NCI-H69 (cell line): ENCODE measurements at places on chromosomes 1 and 21.

- DNase-seq: no peak
Measured at GRCh38 chr1:101200513-101200912, 36.3 kb upstream of the S1PR1 start.

DNA sequence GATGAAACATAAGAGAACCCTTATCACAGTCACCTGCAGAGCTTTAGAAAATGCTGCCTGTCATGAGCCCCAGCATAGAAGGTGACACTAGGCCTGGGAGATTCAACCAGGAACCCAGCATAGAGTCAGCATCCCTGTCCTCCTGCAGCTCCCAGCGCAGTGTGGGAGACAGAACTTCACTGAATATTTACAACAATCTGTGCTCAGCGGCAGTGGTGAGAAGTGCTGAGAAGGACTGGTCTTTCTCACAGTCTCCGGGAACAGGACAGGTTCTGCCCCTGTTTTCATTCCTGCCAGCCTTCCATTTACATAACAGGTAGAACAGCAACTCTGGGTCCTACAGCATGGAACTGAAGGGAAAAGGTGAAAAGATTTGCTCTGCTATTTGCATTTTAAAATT, 83.5 kb upstream of the GADD45A start:
- DNase-seq: no peak

- DNase-seq: peak; percentile 9
Measured at GRCh38 chr1:64396817-64397216, 73.1 kb upstream of the CACHD1 start.

DNA sequence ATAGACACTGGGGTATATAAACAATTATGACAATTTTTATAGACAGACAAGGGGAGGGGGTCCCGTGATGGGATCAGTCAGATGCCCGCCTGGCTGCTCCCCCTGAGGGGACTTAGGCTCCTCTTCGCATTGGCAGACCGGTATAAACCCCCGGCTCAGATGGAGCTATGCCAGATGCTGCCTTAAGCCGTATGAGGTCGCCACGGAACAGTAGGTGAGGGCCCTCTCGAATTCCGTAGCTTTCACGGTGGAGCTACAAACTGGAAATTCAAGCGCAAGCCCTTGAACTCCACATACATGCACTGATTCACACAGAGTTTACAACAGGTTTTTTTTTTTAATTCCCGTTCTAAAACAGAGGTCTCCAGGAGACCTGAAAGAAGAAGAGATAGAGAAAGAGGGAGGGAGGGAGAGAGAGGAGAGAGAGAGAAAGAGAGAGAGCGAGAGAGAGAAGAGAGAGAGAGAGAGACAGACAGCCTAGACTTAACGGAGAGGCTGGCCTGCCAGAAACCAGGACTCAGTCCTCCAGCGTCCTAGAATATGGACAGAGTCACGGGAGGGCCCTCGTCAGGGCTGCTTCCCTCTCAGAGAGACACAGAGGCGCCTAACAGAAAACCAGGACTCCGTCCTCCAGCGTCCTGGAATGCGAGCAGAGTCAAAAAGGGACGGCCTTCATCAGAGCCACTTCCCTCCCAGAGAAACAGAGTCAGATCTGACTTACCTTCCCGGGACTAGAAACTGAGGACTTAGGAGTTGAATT, 24.4 kb upstream of the TMEM54 start:
- peak; percentile 20 for DNase-seq

GRCh38 chr1:85450832-85451231, 14.1 kb downstream of the DDAH1 start:
- no peak for DNase-seq

DNA sequence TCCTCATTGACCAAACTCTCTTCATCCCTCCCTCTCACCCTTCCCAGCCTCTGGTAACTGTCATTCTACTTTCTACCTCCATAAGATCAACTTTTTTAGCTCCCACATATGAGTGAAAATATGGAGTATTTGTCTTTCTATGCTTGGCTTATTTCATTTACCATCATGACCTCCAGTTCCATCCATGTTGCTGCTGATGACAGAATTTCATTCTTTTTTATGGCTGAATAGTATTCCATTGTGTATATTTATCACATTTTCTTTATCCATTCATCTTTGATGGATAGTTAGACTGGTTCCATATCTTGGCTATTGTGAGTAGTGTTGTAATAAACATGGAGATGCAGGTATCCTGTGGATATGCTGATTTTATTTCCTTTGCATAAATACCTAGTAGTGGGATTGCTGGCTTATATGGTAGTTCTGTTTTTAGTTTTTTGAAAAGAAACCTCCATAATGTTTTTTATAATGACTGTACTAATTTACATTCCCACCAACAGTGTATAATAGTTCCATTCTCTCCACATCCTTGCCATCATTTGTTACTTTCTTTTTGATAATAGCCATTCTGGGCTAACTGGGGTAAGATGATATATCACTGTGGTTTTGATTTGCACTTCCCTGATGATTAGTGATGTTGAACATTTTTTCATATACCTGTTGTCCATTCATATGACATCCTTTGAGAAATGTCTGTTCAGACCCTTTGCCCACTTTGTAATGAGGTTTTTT, 35.7 kb downstream of the IARS2 start:
- DNase-seq: no peak

DNA sequence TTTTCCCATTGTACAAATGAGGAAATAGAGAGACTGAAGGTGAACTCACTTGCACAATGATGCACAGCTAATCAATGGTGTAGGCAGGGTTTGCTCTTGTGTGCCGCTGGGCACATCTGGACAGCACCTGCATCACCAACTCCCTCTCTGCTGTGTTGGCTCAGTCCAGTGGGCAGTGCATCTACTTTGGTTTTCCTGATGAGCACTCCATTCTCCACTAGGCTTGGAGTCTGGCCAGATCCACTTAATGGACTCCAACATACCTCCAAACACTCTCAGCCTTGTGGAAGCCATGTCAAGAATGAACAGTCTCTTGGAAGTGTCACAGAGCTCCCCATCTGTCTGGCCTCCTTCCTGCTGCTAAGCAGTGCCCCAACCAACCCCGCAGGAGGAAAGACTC, 152.2 kb downstream of the HIVEP3 start:
- peak; percentile 22 for DNase-seq

- DNase-seq: no peak
Measured at GRCh38 chr1:109391626-109392025, 6.1 kb downstream of the SORT1 start.
